Aorta (tissue), 5 donors: ENCODE measurements at places on chromosomes 13 and 19. TPM values are rescaled to one million over a fixed set of nuclear protein-coding genes. Genes with fewer than 3 reads are reported as not detected.

Gene AP1M2
- not detected for total RNA-seq

Gene ERICH4
- total RNA-seq, result not detected

Gene CPT1C
- total RNA-seq, result 24.4 TPM

Gene RBM42
- total RNA-seq, result 53.7 TPM

Gene ZNF667
- 7.0 TPM for total RNA-seq

Gene FBXO17
- total RNA-seq, result 33.0 TPM

Gene FGF9
- 0.62 TPM for total RNA-seq

Gene FFAR3
- total RNA-seq, result 0.32 TPM

Gene CLEC4G
- 26.8 TPM for total RNA-seq

Gene HIPK4
- 0.23 TPM for total RNA-seq

Gene PRX
- total RNA-seq, result 7.6 TPM

Gene IL17D
- total RNA-seq, result 9.2 TPM

Gene ANKRD24
- total RNA-seq, result 0.63 TPM

Gene ZNF426
- 17.3 TPM for total RNA-seq

GRCh38 chr19:5288347-5288739 is 52.3 kb downstream of the PTPRS start:
- no peak overlapping the region for H3K4me3 ChIP-seq
- DNase-seq, result no peak
- no peaks in the 10 kb centered on the region for H3K36me3 ChIP-seq
- H3K27me3 ChIP-seq, result no peaks in the 10 kb centered on the region
- no peak overlapping the region for H3K27ac ChIP-seq
- H3K4me1 ChIP-seq, result no peaks in the 10 kb centered on the region

- DNase-seq, result no peak
- H3K36me3 ChIP-seq, result no peaks in the 10 kb centered on the region
- H3K27ac ChIP-seq, result no peak overlapping the region
- H3K4me1 ChIP-seq, result no peaks in the 10 kb centered on the region
These were observed 20.9 kb downstream of the IER2 start for GRCh38 chr19:13171146-13171545.

DNA sequence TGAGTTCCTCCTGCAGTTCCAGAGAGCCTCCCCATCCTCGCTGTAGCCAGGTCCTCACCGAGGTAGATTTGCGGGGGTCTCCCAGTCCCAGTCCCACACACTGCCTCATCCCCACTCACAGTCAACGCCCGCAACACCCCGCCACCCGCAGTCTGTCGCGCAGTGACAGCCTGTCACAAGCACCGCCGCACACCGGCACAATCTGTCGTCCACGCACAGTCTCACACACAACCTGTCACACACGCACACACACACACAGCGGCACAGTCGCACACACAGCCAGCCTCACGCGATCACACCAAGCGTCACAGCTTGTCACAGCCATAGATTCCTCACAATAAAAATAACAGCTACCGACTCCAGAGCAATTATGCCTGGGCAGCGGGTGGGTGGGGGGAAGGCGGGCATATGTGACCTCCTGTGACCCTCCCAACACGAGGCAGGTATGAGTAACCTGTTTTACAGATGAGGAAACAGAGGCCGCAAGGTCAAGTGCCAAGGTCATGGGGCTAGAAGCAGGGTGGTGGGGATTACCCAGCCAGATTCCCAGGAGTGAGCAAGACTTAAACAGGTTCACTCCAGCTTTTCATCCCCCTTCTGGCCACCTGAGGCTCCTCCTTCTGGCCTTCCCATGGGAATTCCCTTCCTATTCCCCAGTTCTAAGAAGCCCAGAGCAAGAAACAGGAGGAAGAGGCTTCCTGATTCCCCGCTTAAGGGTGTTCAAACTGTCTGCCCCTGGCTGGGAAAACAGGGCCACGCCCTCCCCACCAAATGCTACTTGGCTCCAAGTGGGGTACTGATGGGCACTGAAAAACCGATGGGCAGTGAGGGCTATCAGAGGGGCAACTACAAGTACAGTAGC is 13.9 kb downstream of the NFIX start:
- H3K4me1 ChIP-seq, result peaks cover 3% of the 10 kb centered on the region
- DNase-seq, result no peak
- peak overlapping the region; percentile 18 for H3K27ac ChIP-seq
- H3K4me3 ChIP-seq, result no peak overlapping the region
- no peaks in the 10 kb centered on the region for H3K27me3 ChIP-seq

DNA sequence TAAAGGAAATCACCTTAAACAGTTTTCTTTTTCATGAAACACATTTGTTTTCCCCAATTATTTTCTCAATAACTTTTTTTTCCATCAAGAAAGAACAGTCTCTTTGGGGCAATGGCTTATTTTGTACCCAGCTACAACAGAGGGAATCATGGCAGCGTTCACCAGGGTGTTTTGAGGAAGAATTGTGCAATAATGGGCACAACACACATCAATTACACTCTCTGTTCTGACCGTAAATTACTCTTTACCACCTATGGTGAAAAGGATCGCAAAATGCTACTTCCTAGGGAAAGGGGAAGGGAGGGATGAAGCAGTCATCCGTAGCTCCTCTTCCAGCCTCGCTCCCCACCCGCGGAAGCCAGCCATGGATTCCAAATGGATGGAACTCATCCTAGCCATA is 38.6 kb downstream of the TMTC4 start:
- no peaks in the 10 kb centered on the region for H3K27me3 ChIP-seq
- no peak overlapping the region for H3K27ac ChIP-seq
- no peak for DNase-seq
- H3K4me1 ChIP-seq, result no peaks in the 10 kb centered on the region
- H3K4me3 ChIP-seq, result no peak overlapping the region
- H3K36me3 ChIP-seq, result peaks cover 6% of the 10 kb centered on the region

GRCh38 chr19:35731353-35731752 is 10.9 kb downstream of the IGFLR1 start:
- no peak overlapping the region for H3K27ac ChIP-seq
- no peaks in the 10 kb centered on the region for H3K27me3 ChIP-seq
- no peak for DNase-seq

- H3K27me3 ChIP-seq, result no peaks in the 10 kb centered on the region
- H3K27ac ChIP-seq, result no peak overlapping the region
- no peaks in the 10 kb centered on the region for H3K4me1 ChIP-seq
- no peak for DNase-seq
- H3K4me3 ChIP-seq, result no peak overlapping the region
These were observed 19.2 kb downstream of the SLC27A1 start for GRCh38 chr19:17489392-17490030.

DNA sequence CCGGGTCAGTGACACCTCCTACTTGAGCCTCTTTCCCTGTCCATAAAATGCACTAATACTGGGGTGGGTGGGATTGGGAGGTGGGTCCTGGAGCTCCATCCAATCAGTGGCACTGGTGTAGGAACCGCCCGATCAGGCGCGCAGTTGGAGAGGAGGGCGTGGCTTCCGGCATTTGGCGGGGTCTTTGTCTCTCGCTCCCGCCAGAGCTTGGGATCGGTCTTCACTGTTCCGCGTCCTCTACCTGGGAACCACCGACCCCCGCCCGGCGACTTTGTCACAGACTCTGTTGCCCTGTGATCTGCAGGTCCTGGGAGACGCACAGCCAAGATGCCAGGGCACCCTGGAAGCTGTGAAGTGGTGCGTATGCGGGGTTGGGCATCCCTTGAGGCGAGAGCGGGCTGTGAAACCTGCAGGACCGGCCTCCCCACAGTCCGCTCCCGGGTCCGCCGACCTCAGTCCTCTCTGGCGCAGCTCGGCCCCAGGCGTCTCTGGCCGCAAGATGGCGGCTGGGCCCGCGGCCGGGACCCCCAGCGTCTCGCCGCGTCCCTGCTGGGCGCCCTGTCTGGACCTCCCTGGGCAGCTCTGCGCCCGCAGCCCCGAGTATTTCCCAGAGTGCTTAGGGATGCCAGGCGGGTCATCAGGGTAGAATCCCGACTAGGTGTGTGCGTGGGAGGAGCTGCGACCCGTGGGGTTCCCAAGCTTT is 41.6 kb upstream of the ZNF730 start:
- H3K4me3 ChIP-seq, result peak overlapping the region; percentile 56
- no peaks in the 10 kb centered on the region for H3K4me1 ChIP-seq
- peak; percentile 84 for DNase-seq
- H3K27ac ChIP-seq, result peak overlapping the region; percentile 7
- H3K36me3 ChIP-seq, result no peaks in the 10 kb centered on the region

DNA sequence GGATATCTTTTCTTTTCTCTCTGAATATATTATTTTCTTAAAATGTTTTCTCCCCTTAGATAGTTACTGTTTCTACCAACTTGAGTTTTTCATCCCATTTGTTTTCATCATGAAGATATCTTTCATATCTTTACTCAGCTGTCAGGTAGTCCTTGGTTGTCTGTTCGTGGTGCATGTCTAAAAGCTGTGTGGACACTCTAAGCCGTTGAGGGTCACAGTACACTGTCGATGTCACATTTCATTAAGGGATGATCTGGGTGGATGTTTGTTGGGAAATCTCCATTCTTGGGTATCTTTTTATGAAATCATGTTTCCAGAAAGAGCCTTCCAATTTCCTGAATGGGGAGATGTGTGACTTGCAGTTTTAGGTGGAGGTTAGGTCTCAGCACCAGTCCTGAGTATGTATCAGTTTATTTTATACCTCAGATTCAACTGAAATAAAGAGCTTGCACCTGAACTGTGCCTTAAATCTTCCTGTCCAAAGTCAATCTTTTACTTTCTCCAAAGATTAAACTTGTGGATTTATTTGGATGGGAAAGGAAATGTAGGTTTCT is 23.2 kb downstream of the ZMYM2 start:
- H3K27ac ChIP-seq, result no peak overlapping the region
- DNase-seq, result no peak
- no peaks in the 10 kb centered on the region for H3K36me3 ChIP-seq
- H3K27me3 ChIP-seq, result no peaks in the 10 kb centered on the region
- peaks cover 2% of the 10 kb centered on the region for H3K4me1 ChIP-seq

DNA sequence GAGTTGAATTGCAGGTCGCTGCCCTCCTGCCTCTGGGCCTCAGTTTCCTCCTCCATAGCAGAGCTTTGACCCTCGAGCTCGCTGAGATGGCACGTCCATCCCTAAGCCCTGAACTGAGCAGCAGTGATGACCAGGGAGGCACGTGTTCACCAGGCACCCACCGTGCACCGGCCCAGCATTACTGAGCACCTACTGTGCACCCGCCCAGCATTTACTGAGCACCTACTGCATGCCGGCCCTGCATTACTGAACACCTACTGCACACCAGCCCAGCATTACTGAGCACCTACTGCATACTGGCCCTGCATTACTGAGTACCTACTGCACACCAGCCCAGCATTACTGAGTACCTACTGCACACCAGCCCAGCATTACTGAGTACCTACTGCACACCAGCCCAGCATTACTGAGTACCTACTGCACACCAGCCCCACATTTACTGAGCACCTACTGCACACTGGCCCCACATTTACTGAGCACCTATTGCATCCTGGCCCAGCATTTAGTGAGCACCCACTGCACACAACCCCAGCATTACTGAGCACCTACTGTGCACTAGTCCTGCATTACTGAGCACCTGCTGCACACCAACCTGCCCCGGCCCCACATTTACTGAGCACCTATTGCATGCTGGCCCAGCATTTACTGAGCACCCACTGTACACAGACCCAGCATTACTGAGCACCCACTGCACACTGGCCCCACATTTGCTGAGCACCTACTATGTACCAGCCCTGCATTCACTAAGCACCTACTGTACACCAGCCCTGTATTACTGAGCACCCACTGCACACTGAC is 6.3 kb downstream of the TPGS1 start:
- H3K4me1 ChIP-seq, result no peaks in the 10 kb centered on the region
- DNase-seq, result no peak
- no peak overlapping the region for H3K27ac ChIP-seq
- no peaks in the 10 kb centered on the region for H3K27me3 ChIP-seq

- no peak for DNase-seq
- H3K36me3 ChIP-seq, result no peaks in the 10 kb centered on the region
- H3K4me1 ChIP-seq, result no peaks in the 10 kb centered on the region
- H3K4me3 ChIP-seq, result no peak overlapping the region
These were observed 411.8 kb downstream of the ZNF536 start for GRCh38 chr19:30783936-30784335.

GRCh38 chr13:111876506-111876905 is 190.4 kb upstream of the SOX1 start:
- no peaks in the 10 kb centered on the region for H3K4me1 ChIP-seq
- no peak overlapping the region for H3K4me3 ChIP-seq
- no peak overlapping the region for H3K27ac ChIP-seq
- DNase-seq, result no peak
- H3K36me3 ChIP-seq, result no peaks in the 10 kb centered on the region

- H3K4me1 ChIP-seq, result no peaks in the 10 kb centered on the region
- no peaks in the 10 kb centered on the region for H3K27me3 ChIP-seq
- no peak overlapping the region for H3K4me3 ChIP-seq
- DNase-seq, result no peak
- no peaks in the 10 kb centered on the region for H3K36me3 ChIP-seq
- H3K27ac ChIP-seq, result no peak overlapping the region
These were observed 1.5 kb upstream of the ARGLU1 start for GRCh38 chr13:106569233-106570095.
